ENCODE measurements at places on chromosomes 5 and 9. TPM values are rescaled to one million over a fixed set of nuclear protein-coding genes. Genes with fewer than 3 reads are reported as not detected.

- no peaks in the 10 kb centered on the region for H3K4me1 ChIP-seq
- no peaks in the 10 kb centered on the region for H3K27me3 ChIP-seq
- no peak overlapping the region for H3K4me3 ChIP-seq
- H3K27ac ChIP-seq, result no peak overlapping the region
- no peaks in the 10 kb centered on the region for H3K36me3 ChIP-seq
- DNase-seq, result no peak
These were observed 123.9 kb downstream of the SV2C start for GRCh38 chr5:76207120-76207519.

DNA sequence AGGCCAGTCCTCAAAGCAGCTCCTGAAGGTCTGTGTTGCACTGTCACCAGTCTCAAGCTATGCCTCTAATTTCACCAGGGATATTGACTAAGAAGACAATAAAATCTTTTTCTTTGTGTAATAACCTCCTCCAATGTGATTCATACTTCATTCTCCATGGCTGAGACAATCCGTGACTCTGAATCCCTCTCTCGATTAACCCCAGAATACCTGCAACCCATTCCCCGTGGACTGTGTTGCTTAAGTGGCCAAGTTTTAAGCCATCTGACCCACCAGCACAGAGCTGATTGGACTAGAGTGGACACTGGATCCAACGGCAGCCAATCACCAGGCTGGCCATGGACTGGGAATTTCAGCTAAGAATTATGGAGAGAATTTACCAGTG lies 5.4 kb upstream of the CCIN start:
- H3K4me3 ChIP-seq, result no peak overlapping the region
- peak overlapping the region; percentile 60 for H3K27ac ChIP-seq
- H3K27me3 ChIP-seq, result no peaks in the 10 kb centered on the region
- no peak for DNase-seq

- H3K27ac ChIP-seq, result no peak overlapping the region
- no peaks in the 10 kb centered on the region for H3K4me1 ChIP-seq
- no peak for DNase-seq
These were observed 53.9 kb upstream of the PTCH1 start for GRCh38 chr9:95570646-95571045.

DNA sequence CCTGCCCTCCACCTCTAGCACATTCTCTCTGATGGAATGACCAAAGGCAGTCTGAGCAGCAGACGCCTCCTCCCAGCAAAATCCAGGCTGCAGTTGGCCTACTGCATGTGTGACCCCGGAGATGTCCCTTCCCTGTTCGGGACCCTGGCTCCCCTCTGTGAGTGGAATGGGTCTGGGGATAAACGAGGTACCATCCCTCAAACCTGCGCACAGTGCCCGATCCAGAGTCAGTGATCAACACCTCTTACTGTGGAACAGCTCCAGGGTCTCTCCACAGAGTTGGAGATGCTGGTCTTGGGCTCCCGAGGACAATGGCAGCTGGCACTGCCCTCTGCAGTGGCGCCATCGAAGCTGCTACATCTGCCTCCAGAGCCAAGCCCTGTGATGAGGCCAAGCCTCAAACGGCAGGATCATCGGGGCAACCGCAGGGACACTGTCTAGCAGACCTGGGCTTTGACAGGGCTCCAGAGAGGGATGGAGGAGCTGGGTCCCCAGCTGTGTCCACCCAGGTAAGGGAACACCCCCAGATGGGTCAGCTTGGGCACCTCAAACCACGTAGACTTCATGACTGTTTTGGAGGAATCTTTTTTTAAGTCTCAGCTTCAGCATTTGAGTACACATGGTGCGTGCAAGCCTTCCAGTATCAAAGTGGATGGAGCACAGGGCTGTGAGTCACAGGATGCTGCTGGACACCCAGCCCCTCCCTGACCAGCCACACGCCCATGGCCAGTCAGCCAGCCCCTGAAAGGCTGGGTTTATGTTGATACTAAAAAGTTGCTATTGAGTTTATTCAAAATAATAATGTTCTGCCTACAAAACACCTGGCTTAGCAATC lies 13.0 kb downstream of the MED10 start:
- H3K27ac ChIP-seq, result no peak overlapping the region
- H3K27me3 ChIP-seq, result no peaks in the 10 kb centered on the region
- no peak overlapping the region for H3K4me3 ChIP-seq
- no peaks in the 10 kb centered on the region for H3K4me1 ChIP-seq

DNA sequence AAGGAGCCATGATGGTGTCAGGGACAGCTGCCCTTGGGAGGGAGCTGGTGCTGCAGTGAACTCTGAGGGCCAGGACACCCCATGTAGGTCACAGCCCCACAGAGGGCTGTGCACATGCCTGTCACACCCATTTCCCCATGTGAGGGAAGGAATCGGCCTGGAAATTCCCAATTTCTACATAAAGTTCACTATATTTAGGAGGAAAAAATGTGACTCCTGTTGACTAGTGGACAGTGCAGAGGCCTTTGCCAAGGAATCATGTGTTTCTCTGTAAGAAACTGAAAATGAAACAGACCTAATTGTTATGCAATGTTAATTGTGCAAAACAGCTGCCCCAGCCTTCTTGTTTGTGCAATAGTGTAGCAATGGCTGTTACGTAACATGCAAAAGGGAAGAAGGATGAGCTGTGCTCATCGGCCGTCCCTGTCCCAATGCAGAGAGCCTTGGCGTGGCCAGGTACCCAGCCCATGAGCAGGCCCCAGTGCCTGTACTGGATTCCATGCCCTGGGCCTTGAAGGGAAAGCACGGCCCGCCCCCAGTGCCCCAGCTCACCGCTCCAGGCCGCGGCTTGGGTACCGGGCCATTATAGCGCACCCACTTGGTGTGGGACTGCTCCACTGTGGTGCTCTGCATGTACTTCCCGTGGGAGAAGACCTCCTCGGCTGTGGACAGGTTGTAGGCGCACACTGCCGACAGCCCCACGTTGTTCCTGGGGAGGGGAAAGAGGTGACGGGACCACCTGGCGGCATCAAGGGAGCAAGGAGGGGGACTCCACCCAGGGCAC lies 70.0 kb downstream of the SECISBP2 start:
- peak overlapping the region; percentile 36 for H3K27ac ChIP-seq
- H3K27me3 ChIP-seq, result no peaks in the 10 kb centered on the region
- peak; percentile 33 for DNase-seq
- H3K36me3 ChIP-seq, result no peaks in the 10 kb centered on the region

The NTNG2 gene
- 12.7 TPM for total RNA-seq

GRCh38 chr5:88984040-88984439 lies 101.1 kb upstream of the MEF2C start:
- no peak overlapping the region for H3K4me3 ChIP-seq
- no peaks in the 10 kb centered on the region for H3K36me3 ChIP-seq
- no peaks in the 10 kb centered on the region for H3K27me3 ChIP-seq
- H3K4me1 ChIP-seq, result no peaks in the 10 kb centered on the region

- no peak for DNase-seq
- no peak overlapping the region for H3K4me3 ChIP-seq
- no peaks in the 10 kb centered on the region for H3K36me3 ChIP-seq
- no peak overlapping the region for H3K27ac ChIP-seq
- H3K4me1 ChIP-seq, result no peaks in the 10 kb centered on the region
These were observed 1.8 kb upstream of the AQP7 start for GRCh38 chr9:33403941-33404787.

- no peak for DNase-seq
- H3K27ac ChIP-seq, result no peak overlapping the region
- H3K36me3 ChIP-seq, result no peaks in the 10 kb centered on the region
These were observed 454.2 kb upstream of the CLINT1 start for GRCh38 chr5:158313027-158313732.

Measured in prostate gland (tissue), 2 donors.